ENCODE measurements at places on chromosomes 5 and 9.

GRCh38 chr5:124114911-124115310 is 602.9 kb downstream of the CSNK1G3 start:
- DNase-seq, result no peak

DNA sequence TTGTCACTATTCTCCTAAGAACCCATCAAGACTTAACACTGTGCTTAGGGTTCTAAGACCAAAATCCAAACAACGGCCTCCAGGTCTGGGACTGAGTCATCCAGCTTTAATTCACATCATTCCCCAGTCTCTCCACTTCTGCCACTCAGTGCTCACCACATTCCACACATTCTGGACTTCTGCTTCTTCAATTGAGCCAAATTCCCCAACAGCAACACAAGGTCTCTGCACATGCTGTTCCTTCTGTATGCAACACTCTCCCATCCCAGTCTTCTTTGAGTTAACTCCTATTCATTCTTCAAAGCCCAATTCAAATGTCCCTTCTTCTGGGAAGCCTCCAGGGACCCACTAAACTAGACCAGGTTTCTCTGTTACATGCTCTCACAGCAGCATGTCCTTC is 97.8 kb downstream of the GPR21 start:
- peak; percentile 85 for DNase-seq

DNA sequence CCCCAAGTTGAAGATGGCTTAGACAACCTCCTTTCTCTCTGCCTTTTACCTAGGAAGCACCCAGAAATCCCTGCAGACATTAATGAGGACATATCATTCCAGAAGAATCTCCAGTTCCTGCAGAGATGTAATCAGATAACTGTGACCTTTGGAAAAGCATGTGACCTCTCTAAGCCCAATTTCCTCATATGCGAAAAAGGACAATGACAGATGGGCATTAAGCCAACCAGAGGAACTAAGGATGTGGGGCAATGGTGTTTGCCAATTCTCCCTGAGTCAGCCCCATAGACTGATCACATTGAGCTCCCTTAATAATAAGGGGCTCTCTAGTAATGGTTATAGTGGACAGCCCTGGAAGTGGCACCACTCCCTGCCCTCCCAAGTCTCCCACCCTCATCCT is 10.1 kb upstream of the FOXI1 start:
- no peak for DNase-seq

DNA sequence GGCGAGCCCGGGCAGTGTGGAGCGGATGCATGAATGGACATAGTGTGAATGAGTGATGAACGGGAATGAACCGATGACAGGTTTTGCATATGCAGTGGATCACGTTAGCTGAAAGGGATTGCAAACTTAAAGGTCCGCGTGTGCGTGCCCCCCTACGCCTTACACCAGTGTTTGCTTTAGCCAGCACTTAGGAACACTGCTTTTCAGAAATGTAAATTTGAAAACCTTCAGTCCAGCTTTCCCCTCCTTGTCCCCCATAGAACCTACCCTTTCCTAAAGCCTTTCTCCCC is 692 bp downstream of the PSAT1 start:
- DNase-seq, result peak; percentile 45

DNA sequence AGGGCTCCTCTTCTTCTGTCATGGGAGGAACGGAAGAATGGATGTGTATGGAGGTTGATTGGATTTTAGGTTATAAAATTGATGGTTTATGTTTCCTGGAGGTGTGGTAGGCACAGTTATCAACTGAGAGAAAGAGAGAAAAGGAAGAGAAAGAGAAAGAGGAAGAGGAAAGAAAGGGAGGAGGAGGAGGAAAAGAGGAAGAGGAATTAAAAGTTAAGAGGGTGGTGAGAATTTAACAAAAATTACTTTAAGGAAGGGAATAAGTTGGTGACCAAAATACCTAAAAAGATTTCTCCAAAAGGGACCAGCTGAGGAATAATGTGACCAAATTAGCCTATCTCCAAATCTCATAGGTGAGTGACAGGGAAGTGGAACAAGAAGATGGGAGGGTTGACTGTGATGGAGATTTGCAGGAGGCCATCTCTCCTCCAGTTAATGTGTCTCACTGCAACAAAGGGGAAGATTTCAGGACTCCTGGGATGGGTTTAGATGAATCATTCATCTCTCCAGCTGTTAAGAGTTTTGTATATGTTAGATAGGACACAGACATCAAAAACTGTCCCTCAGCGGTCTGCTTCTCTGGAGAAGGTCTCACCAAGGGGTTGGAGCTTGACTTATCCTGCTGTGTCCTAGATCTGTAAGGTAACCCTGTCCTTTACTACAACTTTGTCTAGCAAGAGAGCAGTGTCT is 76.0 kb upstream of the TMC1 start:
- peak; percentile 31 for DNase-seq

DNA sequence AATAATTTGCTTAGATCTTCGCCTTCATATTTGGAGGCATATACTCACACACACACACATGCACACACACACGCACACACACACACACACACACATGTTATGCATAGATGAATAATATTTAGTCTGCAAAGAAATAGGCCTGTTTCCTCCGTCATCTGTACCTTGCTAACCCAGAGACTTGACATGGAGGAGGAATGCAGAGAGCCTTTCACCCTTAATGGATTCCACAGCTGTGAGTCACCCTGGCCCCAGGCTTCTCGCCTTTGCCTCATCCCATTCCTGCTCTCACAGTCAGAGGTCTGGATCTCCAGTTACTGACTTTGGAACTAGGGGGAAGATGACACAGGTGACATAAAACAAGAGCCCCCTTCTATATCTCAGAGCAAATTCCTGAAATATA is 29.7 kb downstream of the ZNF462 start:
- DNase-seq, result peak; percentile 99

DNA sequence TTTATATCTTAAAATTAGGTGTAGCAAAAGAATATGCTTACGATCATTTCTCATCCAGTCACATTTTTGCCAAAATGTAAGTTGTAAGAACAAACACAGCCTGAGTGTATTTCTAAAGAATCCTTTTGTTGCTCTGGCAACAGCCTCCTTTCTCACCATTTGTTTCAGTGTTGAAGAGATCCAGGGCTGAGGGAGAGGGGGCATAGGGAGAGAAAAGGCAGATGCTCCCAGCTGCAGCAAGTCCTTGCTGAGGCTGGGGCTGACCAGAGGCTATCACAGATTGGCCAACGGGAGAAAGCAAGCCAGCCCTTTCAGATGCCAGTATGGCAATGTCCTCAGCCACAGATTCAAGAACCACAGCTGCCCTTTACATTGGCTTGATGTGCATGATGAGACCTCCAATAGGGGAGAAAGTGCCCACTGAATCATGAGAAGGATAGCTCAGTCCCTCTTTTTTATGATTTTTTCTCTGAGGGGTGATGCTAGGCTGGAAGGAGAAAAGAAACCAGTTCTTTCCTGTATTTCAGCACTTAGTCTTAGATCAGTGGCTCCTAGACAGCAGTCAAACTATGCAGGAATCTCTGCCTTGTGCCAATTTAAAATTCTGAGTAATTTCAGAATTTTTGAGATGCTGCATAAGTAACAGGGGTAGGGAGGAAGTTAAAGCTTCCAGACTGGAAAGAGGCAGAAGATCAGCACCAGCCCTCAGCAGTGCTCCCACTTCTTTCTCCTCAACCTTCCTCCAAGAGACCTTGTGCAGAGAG is 142.1 kb downstream of the LHFPL2 start:
- DNase-seq, result peak; percentile 59

GRCh38 chr5:102279711-102280110 is 16.4 kb downstream of the SLCO4C1 start:
- no peak for DNase-seq

DNA sequence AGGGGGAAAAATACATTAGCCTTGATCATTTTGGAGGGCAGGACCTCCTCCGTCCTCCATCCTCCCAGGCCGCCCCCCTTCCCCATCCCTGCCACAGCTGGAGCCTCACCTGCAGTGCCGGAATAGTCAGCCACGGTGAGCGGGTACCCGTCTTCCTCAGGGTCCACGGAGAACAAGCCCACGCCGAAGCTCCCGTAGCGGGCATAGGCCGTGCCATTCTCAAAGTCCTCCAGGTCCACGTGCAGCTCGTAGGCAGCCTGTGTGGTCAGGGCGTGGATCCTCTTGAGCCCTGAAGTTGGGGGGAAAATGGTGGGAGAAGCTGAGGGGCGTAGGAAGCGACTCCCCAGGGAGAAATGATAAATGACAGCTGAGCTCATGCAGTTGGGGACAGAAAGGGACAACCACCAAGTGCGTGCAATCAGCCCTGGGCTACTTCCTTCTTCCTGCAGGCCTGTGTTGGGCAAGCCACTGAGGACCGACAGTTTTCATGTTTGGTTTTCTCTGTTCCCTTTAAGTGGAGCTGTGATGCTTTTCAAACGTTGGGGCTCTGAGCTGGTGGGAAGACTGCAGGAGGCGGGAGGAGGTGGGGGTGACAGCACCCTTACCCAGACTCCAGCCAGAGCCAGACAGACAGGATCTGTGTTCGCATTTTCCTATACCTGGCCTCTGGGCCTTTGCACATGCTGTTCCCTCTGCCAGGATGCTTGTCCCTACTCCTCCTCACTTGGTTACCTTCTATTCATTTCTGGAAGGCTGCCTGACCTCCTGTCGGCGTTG is 8.7 kb upstream of the QRFP start:
- no peak for DNase-seq

DNA sequence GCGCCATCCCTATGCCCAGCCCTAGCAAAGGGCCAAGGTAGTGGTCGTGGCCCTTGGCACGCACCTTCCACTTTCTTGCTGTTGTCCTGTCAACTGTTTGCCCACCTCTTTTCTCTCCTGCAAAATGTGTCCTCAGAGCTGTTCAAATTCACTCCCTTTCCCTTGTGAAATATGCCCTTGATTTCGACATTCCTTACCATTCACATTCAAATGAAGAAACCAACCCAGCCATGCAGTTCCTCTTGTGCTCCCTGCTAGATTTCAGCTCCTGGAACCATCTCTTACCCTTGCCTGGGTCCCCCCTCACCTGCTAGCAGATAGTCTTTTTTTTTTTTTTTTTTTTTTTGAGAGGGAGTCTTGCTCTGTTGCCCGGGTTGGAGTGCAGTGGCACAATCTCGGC is 19.6 kb upstream of the HRH2 start:
- no peak for DNase-seq

GRCh38 chr5:36683821-36684434 is 77.5 kb downstream of the SLC1A3 start:
- DNase-seq, result peak; percentile 39

DNA sequence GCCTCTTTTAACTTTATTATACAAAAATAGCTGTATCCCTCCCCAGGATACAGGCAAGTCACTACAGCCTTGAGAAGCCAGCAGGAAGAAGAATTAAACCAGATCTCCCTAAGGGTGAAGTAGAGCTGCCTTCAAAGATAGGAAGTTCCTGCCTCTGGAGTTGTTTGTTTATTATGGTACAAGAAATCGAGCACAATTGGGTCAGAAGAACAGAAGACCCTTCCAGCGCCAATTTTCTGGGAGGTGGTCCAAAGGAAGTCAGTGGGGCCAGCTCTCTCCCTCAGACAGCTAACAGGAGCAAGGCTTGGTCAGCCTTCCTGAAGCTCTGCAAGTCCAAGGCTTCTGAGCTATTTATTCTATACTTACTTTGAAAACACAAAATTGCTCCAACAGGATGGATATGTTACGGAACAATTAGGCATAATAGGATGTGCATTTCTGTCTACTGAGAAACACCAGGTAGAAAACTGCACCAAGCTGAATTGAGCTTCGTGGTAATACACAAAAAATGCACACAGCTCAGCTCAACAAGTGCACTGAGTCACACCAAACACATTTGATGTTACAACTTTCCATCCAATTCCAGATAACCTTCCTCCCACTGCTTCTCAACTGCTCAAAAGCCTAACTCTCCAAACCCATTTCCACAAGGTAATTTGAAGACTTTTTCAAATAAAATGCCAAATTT is 16.0 kb downstream of the SERINC5 start:
- DNase-seq, result peak; percentile 11

- DNase-seq, result no peak
These were observed 4.8 kb upstream of the NRARP start for GRCh38 chr9:137306850-137307254.

DNA sequence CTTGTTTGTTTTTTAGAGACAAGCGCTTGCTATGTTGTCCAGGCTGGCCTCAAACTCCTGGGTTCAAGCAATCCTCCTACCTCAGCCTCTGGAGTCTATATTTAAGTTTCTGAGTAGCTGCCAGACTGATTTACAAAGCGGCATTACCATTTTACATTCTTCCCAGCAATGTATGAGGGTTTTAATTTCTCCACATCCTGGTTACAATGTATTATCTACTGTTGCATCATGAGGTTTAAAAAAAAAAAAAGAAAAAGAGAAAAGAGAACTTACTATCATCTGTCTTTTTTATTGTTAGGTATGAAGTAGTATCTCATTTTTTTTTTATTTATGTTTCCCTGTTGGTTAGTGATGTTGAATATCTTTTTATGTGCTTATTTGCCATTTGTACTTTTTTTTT is 18.9 kb upstream of the CLINT1 start:
- peak; percentile 16 for DNase-seq

DNA sequence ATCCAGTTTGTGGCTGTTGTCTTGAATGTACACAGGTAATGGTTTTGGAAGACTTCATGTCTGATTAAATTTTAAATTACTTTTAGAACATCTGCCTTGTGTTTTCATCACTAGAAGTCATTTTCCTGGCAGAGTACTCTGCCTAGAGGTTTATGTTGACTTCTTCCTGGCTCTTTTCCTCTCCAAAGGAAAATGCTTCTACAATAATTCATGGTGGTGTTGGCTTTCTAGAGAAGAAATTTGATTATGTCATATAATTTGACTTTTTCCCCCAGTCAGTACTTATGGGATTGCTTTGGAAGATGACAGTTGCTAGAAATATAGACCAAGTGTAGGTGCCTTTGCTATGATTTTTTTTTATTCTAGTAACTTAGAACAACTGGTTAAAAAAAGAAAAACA is 46.8 kb downstream of the F2RL2 start:
- DNase-seq, result no peak

DNA sequence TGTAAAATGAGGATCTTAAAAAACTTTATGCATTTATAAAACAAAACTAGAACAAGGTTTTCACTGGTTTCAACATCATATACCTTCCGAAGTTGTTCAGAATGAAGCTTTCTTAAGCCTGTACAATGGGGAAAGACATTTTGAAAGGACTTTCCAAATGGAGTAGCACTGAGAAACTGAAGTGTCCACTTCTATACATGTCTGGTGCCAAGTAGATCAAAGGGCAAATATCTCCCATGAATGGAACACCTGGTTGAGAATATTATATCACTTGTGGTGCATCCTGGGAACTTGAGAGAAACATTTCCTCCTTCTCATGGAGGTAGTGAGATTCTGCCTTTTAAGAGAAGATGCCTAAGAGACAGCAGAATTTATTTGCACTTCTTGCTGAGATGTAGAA is 182.1 kb upstream of the ACTBL2 start:
- no peak for DNase-seq

DNA sequence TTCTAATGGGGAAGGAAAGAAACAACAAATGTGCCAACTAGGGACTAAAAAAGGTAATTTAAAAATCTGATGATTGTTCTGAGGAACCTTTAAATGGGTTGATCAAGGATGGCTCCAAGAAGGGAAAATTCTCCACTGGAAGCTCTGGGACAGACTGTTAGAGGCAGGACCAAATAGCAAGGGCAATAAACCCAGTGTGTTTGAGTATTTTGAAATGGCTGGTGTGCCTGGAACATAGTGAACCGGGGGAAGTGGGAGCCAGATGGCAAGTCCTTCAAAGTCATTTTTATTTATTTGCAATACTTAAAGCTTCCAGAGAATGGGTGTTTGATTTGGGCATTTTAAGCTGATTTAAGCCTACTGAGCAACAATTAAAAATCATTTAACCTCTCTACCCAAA is 587.7 kb upstream of the MEF2C start:
- no peak for DNase-seq

GRCh38 chr9:92696619-92697018 is 26.7 kb upstream of the IPPK start:
- peak; percentile 31 for DNase-seq

GRCh38 chr9:23850242-23850689 is 24.2 kb upstream of the ELAVL2 start:
- no peak for DNase-seq

Measured in fibroblast of skin of back (primary cell).